ENCODE measurements at places on chromosomes 16 and 17.

- no peak for DNase-seq
Observed at GRCh38 chr17:57397402-57397801, 141.1 kb downstream of the MSI2 start.

GRCh38 chr17:71237903-71238538 is 882.8 kb upstream of the SOX9 start:
- DNase-seq: no peak

DNA sequence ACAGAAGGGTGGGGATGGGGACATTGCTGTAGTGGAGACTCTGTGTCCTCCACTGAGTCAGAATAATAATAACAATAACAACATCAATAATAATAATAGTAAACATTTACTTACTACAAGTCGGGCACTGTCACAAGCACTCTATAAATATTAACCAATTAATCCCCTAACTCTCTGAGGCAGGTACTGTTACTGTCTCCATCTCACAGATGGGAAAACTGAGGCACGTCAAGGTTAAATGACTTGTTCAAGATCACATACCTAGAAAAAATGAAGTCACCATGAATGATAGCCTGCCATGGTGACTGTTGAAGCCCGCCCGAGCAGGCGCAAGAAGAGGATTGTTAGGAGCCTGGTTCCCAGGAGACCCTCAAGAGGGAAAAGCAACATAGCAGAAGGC is 10.2 kb downstream of the PRR29 start:
- no peak for DNase-seq

DNA sequence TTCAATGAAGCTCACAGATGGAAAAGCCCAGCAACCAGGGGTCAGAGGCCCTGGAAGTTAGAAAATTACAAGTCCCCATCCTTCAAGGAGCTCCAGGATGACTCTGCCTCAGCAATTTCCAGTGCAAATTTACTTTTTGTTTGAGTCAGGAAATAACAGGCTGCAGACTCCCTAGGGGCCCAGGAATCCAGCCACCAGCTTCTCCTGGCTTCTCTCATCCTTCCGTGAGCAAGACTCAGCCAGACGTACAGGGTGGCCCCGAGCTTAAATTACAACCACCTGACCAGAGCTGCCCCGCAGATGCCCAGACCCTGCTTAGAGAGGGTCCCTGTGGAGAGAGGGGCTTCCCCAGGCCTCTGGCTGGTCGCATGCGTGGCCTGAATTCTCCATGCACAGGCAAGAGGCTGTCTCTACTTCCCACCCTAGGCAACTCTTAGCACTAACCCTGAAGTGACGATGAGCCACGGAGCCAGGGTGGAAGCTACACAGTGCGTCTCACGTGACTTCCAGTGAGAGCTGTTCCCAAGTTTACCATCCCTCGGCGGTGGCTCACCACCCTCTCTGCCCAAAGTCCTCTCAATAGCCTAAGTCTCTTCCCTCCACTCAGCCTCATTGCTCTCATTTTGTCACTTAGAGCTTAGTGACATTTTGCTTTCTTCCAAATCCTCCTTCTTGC is 27.1 kb downstream of the GPR142 start:
- no peak for DNase-seq

DNA sequence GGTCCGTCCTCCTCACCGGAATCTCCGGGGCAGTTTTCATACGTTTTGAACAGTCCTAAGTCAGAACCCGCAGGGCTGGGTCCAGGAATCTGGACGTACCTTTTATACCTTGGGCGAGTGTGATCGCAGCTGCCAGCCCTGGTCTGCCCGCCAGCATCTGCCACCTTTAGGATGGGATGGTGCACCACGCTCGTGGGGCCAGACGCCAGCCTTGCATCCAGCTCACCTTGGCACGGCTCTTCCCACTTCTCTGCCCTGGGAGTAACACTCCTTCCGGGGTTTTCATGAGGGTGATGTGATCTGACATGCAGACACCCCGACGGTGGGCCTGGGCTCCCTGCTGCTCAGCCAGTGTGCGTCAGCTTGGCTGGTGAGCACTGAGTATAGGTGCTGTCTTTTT is 66.6 kb upstream of the ZNF469 start:
- no peak for DNase-seq
